ENCODE measurements at places on chromosomes 2 and 18. TPM values are rescaled to one million over a fixed set of nuclear protein-coding genes. Genes with fewer than 3 reads are reported as not detected.

The CPS1 gene
- total RNA-seq, result 15.6 TPM

The CHRNG gene
- not detected for total RNA-seq

DNA sequence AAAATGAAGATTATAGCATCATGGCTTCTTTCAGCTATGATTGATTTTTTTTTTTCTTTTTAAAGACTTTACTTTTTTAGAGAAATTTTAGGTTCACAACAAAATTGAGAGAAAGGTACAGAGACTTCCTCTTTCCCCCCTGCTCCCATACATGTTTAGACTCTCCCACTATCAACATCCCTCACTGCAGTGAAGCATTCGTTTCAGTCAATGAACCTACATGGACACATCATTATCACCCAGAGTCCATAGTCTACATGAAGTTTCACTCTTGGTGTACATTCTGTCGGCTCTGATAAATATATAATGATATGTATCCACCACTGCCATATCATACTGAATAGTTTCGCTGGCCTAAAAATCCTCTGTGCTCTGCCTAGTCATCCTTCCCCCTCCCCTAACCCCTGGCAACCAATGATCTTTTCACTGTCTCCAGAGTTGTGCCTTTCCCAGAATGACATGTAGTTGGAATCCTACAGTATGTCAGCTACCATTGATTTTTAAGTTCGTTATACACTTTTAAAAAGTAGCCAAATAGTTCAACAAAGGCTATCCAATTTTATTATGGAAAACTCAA, 86.8 kb downstream of the GPD2 start:
- no peak for DNase-seq

The ABI2 gene
- 24.9 TPM for total RNA-seq

- DNase-seq, result no peak
These were observed 79.6 kb downstream of the MBP start for GRCh38 chr18:77052983-77053309.

GRCh38 chr2:207469943-207470729, 59.6 kb upstream of the CREB1 start:
- no peak for DNase-seq

The KCNG2 gene
- total RNA-seq, result not detected

The AGAP1 gene
- 15.8 TPM for total RNA-seq

- DNase-seq, result no peak
These were observed 43.0 kb downstream of the EVA1A start for GRCh38 chr2:75517547-75518230.
